CD4-positive, alpha-beta T cell treated with Interleukin-15 for 1 hour (primary cell): ENCODE measurements at places on chromosomes 4 and X.

- DNase-seq = no peak
These were observed 156.8 kb upstream of the RASGEF1B start for GRCh38 chr4:81628489-81628888.

DNA sequence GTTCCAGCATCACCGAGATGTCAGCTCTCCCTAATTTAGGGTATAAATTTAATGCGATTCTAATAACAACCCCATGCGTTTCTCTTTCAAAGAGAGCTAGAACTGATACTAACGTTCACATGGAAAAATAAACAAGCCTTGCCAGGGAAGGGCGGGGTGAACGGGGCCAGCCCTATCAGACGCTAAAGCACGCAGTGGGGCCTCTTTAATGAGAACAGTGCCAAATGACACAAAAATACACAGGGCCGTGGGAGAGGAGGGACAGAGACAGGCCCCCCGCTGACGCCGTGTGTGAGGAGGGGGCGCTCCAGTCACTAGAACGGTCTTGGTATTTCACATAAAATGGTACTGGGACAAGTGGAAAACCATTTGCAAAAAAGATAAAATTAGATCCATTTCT lies 21.3 kb upstream of the ADRA2C start:
- DNase-seq = no peak

DNA sequence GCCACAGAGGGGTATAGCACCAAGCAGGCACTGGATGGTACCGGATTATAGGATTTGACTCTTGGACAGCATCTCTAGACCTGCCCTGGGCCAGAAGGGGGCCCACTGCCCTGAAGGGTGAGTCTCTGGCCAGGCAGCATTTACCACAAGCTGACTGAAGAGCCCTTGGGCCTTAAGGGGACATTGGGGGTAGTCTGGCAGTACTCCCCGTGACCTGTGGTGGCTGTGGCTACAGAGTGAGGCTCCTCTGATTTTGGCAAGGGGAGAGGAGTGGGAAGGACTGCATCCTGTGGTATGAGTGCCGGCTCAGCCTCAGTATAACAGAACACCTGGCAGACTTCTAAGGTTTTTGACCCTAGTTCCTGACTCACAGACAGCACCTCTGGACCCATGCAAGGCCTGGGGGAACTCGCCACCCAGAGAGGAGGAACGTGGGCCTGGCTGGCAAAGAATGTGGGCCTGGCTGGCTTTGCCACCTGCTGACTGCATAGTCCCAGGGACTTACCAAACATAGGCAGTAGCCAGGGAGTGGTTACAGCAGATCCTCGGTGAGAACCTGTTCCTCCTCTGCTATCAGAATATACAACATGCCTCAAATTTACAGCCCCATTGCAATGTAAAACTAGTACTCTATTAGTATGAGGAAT lies 48.1 kb downstream of the ABCB7 start:
- no peak for DNase-seq

DNA sequence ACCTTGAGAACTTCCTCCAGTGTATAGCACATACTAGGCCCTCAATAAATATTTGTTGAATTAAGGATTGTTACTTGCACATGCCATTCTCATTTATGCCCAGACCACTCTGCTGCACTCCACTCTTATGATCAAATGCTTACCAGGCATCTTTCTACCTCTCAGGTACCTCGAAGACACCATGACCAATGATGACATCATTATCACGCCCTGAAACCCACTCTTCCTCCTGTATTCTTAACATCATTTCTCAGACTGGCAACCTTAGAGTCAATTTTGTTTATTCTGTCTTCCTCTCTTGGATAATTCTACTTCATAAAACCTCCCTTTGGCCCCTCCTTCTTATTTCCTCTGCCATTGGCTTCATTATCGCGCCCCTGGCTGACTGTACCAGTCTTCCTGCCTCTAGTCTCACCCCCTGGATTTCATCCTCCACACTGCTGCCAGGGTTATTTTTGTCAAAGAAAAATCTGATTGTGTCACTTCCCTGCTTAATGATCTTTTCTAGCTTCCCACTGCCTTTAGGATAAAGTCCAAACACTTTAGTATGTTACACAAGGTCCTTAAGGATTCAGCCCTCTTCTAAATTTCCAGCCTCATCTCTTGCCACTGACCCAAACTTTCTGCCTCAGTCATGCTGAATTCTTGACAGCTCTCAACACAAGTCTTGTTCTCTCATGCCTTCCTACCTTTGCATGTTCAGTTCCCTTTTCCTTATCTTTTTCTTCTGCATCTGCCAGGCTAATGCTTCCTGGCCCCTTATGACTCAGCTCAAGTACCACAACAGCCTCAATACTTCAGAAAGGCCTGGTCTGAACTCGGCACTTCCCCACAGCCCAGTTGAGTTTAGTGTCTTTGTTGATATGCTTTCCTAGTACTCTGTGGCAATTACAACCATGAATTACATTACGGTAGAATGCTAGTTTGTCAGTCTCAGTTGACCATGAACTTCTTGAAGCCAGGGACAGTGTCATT lies 45.8 kb downstream of the HDAC8 start:
- no peak for DNase-seq

- no peak for DNase-seq
These were observed 34.7 kb downstream of the LUZP4 start for GRCh38 chrX:115324194-115324593.

DNA sequence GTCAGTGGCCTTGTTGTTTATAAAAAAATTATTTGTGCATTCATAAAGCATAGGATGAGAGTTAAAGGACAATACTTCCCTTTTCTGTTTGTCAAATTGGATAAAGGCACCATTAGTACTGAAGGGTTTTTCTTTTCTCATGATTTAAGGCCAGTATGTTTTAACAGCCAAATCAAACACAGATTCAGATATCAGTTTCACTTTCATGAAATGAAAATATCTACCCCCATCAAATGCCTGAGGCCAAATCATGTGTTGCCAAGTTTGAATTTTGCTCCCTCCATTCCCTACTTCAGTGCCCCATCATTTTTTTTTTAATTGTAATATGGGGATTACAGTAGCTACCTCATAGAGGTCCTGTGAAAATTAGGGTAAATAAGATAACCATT lies 745.9 kb downstream of the RPA4 start:
- no peak for DNase-seq

- no peak for DNase-seq
These were observed 74.1 kb upstream of the STOX2 start for GRCh38 chr4:183831026-183831446.
